ENCODE measurements at places on chromosomes 12 and 14.

DNA sequence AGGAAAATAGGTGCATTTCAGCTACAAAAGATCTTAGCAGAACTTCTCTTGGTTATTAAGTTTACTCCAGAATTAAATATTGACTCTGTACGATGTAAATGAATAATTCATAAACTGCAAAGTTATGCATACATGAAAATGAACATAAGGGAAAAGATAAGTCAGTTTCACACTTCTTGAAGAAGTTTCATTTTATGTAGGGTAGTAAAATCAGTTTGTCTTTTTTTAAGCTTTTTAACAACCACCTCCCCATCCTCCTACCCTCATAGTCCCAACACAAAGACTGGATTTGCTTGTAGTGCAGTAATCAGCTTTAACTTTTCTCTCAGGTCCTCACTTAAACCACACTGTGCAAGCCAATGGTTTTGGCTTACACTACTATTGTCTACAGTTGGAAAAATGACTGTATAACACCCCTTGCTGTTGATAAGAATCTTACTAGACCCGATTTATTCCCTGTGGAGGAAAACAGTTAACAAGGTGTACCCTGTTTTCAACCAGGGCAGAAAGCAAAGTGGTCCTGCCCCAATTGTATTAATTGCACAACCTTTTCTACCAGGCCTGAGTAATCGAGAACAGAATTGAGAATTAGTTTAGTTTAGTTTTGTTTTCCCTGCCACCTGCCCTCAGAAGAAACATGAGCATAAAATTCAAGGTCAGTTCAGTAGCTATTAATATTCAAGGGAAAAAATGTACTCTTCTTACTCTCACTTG is 44.1 kb downstream of the NIN start:
- peaks cover 19% of the 10 kb centered on the region for H3K36me3 ChIP-seq
- no peak overlapping the region for H3K4me3 ChIP-seq
- DNase-seq: no peak

GRCh38 chr14:21933681-21934080 is 260.1 kb upstream of the OR4E1 start:
- peaks cover 58% of the 10 kb centered on the region for H3K27me3 ChIP-seq
- H3K4me1 ChIP-seq: no peaks in the 10 kb centered on the region
- no peaks in the 10 kb centered on the region for H3K36me3 ChIP-seq
- DNase-seq: no peak

GRCh38 chr12:2236506-2237294 is 183.9 kb downstream of the CACNA1C start:
- H3K27ac ChIP-seq: no peak overlapping the region
- no peaks in the 10 kb centered on the region for H3K36me3 ChIP-seq
- no peak for DNase-seq
- no peaks in the 10 kb centered on the region for H3K4me1 ChIP-seq

DNA sequence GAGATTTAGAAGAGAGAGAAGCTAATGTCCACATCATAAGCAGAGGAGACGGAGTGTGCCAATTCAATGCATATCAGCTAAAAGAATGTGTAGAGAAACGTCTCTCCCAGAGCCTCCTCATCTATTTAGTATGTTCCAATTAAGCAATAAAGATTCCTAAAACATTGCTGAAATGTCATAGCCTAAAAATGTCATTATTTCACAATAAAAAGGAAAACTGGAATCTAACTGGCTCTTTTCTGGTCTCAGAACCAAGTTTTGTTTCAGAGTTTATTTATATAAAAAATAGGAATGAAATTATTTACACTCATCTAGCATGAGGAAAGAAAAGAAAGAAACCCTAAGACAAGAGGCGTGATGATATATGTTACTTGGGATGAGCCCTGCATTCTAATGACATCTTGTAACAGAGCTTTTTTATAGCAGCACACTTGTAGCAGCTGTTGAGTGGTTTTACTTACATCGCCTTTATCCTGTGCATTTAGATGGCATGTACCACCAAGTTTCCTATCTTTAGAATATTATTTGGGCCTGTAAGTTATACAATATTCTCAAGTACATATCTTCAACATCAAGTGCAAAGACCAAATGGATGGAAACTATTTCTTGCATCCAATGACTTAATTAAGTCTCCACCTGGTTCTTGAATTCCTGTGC is 266.3 kb upstream of the PRKD1 start:
- no peak overlapping the region for H3K4me3 ChIP-seq
- H3K27me3 ChIP-seq: no peaks in the 10 kb centered on the region
- no peak for DNase-seq

All from RWPE2 (cell line).